ENCODE measurements at places on chromosomes 6 and 20.

DNA sequence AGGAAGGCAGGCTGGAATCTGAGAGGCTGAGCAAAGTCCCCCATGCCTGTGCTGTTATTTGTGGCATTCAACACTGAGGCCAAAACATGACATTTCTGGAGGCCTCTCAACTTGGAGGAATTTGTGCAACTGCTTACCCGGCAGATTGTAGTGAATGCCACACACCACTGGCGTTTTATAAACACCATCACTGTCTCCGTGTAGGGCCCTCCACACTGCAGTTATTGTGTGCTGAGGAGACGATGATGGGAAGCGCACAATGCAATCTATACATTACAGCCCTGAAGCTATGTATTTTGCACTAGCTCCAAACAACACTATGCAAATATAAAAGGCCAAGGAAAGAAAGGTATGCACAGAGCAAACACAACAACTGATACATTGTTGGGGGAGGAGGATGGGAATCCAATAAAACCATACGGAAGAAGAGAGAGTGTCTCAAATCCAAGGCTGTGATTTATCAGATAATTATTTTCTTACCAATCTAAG is 106.5 kb downstream of the SMLR1 start:
- no peak for DNase-seq

- no peak for DNase-seq
Observed at GRCh38 chr20:17958373-17959256, 10.0 kb downstream of the SNX5 start.

DNA sequence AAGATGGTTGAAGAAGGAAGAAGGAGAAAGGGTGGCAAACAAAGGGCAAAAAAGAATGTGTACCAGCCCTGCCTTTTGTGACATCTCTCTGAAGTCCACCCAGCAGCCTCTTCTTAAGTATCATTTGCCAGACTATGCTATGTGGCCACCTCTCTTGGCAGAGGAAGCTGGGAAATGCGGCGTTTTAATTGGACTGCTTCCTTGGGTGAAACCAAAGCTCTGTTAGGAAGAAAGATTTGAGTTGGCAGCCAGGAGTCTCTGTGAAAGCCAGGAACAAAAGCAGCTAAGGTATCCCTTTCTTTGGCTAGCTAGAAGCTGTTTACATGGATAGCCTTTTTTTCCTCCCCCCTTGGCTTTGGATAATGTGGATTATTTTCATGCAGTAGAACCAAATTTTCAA is 67.5 kb upstream of the GTSF1L start:
- no peak for DNase-seq

DNA sequence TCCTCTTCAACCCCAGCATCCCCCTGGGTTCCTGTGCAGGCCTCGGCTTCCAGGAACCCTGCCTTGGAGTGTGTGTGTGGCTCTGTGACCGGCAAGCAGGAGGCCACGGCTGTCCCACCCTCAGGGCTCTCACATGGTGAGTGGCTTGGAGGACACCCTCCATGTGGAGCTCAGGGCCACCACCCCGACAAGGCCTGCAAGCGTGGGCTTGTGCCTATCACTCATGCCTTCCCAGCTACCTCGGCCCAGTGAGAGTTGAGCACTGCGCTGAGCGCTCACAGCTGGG is 76.7 kb downstream of the DACT2 start:
- no peak for DNase-seq

DNA sequence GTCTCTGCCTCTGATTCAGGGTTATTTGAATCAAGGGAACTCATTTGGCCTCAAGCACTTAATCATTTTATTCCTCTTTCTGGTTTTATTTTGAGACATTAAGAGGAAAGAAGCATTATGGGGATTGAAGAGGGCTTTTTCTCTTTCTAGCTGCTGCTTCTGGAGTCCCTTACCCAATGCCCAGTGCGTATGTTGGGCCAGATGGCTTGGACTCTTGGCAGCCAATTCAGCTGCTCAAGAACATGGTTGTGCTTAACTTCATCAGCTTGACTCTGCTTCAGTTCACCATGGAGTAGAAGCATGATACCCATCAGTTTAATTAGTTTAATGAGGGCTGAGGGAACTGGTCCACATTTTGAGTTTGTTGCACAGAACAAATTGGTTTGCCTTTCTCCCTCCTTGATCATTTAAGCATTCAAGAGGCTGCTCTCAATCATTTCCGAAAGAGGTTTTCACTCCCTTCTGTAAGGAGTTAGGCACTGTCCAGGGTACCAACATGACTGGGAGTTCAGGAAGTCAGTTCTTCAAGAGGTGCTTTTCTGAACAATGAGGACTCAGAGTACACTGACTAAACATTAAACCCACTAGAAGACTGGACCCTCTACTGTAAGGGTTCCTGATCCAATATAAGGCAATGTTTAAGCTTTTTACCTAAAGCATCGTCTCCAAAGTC is 14.6 kb downstream of the PDYN start:
- DNase-seq = no peak

GRCh38 chr6:18501663-18502013 is 114.5 kb downstream of the RNF144B start:
- DNase-seq = no peak

DNA sequence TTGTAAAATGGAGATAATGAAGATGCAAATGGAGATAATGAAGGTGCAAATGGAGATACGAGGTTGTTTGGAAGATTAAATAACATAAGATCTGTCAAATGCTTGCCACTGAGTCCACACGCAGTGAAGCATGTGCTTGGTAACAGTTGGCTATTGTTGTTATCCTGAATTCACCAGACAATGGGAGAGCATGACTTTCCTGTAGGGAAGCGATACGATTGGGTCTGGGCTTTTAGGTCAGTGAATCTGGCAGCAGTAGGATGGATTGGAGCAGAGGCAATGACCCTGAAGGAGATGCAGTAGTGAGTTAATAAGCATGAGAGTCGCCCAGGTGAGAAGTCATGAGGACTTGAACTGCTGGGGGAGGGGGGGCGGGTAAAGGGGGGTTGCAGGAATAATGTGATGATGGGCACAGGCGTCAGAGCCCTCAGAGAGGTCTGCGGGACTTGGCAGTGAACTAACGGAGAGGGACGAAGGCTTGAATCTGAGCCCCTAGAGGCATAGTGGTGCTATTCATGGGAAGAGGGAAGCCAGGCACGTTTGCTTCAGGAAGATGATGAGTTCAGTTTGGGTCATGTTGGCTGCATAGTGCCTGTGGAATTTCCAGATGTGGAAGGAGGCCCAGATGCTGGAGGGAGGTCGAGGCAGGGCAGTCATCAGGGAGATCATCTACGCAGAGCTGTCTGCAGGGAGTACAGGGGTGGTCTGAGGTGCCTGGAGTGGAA is 55.4 kb downstream of the ZDHHC14 start:
- no peak for DNase-seq

- DNase-seq = no peak
Observed at GRCh38 chr6:34891296-34891695, 2.2 kb downstream of the ANKS1A start.

DNA sequence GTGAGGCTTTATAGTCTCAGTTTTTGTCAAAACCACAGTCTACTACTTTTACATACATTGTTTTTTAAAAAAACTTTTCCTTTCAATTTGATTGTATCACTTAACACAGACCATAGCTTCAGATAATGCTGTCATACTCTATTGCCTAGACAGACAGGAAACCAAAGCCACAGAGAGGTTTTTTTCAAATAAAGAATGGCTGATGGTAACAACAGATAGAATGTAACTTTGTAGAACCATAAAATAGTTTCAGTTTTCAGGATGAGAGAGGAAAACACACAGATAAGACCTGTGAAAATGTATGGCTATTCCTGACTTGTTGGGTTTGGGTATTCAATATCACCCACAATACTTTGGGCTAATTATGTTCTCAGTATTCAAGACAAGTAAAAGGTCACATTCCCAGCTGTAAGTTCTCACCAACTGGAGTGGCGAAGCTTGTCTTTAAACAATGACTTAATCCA is 94.0 kb downstream of the ADGRG6 start:
- DNase-seq = no peak

DNA sequence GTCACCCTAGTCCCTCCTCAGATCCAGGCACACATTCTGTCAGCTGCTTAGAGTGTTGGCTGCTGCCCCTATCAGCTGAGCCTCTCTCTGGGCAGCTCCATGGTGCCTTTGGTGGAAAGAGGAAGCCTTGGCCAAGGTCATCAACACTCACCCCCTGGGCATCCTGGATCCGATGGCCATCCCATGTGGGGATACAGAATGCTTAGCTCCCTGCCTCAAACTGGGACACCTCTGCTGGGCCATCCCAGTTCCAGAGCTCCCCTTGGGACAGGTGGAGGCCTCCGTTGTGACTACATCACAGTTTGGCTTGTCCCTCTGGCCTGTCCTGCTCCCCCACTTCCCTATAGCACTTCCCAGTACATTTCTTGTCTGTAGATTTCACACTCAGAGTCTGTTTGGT is 45.6 kb downstream of the TOX2 start:
- DNase-seq = no peak

- DNase-seq = no peak
Observed at GRCh38 chr20:49567421-49568277, at the start of gene PTGIS. Gene PTGIS, minus strand, starts transcription at chr20:49568137. Its CDS starts 21 bp downstream, at chr20:49568116.

DNA sequence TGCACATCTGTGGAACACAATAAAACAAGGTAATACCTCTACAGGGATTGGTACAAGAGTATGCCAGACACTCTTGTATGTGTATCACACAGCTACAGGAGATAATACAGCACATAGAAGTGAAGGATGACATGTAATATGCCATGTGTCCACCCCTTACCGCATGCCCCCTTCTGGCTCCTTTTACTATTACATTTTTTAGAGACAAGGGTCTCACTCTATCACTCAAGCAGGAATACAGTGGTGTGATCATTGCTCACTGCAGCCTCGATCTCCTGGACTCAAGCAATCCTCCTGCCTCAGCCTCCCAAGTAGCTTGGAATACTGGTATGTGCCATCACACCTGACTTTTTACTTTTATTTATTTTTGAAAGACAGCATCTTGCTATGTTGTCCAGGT is 4.2 kb upstream of the NCR3 start:
- DNase-seq = no peak

GRCh38 chr20:60104993-60105803 is 147.0 kb downstream of the CDH26 start:
- no peak for DNase-seq
